ENCODE measurements at places on chromosomes 7 and 10.

- H3K4me1 ChIP-seq: peaks cover 7% of the 10 kb centered on the region
- peaks cover 2% of the 10 kb centered on the region for H3K27me3 ChIP-seq
- H3K36me3 ChIP-seq: no peaks in the 10 kb centered on the region
- DNase-seq: no peak
- H3K27ac ChIP-seq: no peak overlapping the region
These were observed 63.1 kb upstream of the ADRB1 start for GRCh38 chr10:113980408-113981087.

DNA sequence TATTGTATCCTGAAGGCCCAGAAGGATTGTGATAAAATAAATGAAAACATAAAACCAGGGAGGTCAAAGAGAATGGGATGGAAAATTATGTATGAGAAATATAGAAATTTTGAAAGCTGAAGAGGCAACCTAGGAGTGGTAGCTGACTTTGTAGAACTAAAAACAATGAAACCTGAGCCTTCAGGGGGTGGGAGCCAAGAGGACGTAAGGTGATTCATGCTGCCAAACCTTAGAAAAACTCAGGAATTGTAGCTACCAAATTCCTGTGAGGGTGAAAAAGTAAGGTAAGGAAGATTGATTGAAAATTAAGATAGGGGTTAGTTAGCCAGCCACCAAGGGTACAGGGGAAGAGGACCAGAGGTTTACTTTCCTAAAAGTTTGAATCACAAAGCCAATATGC lies 213.2 kb downstream of the KCND2 start:
- no peaks in the 10 kb centered on the region for H3K36me3 ChIP-seq
- DNase-seq: no peak
- no peak overlapping the region for H3K27ac ChIP-seq
- H3K4me3 ChIP-seq: no peak overlapping the region
- no peaks in the 10 kb centered on the region for H3K4me1 ChIP-seq

DNA sequence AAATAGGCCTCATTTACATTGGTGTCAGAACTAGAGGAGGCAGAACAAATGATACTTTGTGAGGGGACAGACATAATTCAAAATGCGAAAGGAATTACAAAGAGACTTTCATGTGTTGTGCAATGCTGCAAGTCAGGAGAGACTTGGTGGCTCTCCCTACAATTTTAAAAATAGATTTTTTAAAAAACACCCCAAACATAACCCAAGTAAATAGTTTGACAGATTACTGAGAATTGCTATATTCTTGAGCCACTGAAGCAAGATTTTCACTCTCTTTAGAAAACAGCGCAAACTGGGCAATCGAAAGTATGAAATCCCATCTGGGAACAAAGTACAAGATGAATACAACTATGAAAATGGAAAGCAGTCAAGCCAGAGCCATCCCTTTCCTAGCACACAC lies 126.3 kb upstream of the NPY start:
- no peak for DNase-seq
- no peak overlapping the region for H3K27ac ChIP-seq
- no peaks in the 10 kb centered on the region for H3K4me1 ChIP-seq
- H3K36me3 ChIP-seq: no peaks in the 10 kb centered on the region
- H3K4me3 ChIP-seq: no peak overlapping the region

- no peak overlapping the region for H3K4me3 ChIP-seq
- peaks cover 2% of the 10 kb centered on the region for H3K36me3 ChIP-seq
- no peak overlapping the region for H3K27ac ChIP-seq
- peaks cover under 1% of the 10 kb centered on the region for H3K4me1 ChIP-seq
- DNase-seq: no peak
These were observed 109.9 kb downstream of the ATXN7L1 start for GRCh38 chr7:105766421-105767073.

Measured in T-cell (primary cell).